IMR-90 (cell line): ENCODE measurements at places on chromosomes 16 and 17. TPM values are rescaled to one million over a fixed set of nuclear protein-coding genes. Genes with fewer than 3 reads are reported as not detected.

DNA sequence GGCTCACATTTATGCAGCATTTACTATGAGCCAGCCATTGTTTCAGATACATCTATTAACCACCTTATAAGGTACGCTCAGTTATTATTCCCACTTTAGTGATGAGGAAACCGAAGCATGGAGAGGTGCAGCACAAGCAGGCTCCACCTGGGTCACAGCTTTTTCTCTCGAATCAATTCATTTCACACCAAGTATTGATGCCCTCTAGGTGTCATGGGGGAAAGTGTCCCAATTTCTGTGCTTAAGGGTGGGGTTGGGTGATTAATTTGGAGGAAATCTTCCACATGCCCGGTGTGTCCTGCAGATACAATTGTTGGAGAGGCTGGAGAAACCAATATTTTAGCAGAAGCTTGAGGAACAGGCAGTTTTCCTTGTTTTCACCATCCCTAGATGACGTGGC, 62.7 kb upstream of the DNAJA2 start:
- DNase-seq: no peak

SMTNL2 gene
- not detected in 2 replicates for polyA plus RNA-seq

MT1H gene
- polyA plus RNA-seq: not detected in 2 replicates

GRCh38 chr17:79147746-79148506, 73.3 kb downstream of the ENGASE start:
- DNase-seq: no peak

- DNase-seq: no peak
Observed at GRCh38 chr16:17321824-17322223, 148.9 kb downstream of the XYLT1 start.

GRCh38 chr17:37824534-37825485, 80.0 kb upstream of the HNF1B start:
- peak; percentile 90 for DNase-seq

- DNase-seq: no peak
Observed at GRCh38 chr16:85865-86264, 7.8 kb downstream of the MPG start.

DNA sequence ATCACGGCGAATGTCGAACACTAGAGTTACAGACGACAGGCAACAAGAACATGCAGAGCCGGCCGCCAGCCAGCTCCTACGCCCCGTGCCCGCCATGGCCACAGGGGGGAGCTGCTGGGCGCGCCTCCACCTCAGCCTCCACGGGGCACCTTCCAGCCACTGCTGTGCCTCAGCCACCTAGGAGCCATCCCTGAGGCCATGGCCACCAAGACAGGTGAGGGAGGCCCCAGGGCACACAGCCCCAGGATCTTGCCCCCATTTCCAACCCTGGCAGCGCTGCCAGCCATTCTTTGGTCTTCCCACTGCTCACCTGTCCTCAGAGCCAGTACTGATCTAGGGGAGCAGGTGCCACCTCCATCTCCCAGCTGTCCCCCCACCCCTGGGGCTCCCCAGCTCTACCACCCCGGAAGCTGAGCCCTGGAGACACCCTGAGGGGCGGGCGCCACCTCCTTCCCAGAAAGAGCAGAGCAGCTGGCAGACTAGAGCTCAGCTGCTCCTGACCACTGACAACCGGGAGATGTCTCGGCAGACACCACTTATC, 11.8 kb downstream of the GNPTG start:
- peak; percentile 12 for DNase-seq

DNA sequence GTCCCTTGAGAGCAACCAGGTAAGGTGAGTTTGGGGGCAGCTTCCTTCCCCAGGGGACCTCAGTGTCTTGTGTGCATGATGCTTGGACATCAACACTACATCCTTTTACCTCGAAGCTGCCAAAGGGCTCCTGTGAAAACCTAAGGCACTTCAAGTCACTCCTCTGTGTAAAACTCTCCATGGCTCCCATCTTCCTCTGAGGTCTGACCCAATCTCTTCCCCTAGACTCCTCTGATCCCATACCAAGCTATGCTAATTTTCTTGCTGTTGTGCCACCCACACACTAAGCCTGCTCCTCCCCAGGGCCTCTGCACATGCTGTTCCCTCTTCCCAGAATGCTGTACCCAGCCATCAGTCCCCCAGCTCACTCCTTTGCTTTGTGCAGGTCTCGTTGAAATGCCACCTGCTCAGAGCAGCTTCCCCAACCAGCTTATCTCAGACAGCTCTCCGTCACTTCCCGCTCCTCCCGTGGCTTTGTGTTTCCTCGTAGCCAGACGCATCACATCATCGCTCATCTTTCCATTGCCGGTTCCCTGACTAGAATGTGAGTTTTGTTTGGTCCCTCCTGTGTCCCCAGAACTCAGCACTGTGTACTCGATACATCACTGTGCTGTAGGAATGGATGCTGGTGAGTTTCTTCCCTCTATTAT, 78.4 kb downstream of the CNGB1 start:
- no peak for DNase-seq

DNA sequence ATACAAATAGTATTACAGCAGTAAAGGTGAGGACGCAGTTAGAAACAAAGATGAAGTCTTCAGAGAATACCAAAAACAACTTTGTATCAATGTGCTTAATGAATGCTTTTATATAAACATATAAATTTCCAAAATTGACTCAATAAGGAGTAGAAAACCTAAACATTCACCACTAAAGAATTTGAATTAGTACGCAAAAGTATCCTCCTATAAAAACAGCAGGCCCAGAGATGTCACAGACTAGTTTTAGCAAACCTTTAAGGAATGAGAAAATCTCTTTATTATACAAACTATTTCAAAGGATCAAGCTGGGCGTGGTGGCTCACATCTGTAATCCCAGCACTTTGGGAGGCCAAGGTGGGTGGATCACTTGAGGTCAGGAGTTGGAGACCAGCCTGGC, 86.2 kb downstream of the OR1D5 start:
- DNase-seq: peak; percentile 64

TBC1D26 gene
- 0.02 and 0.04 TPM in 2 replicates for polyA plus RNA-seq

- no peak for DNase-seq
Observed at GRCh38 chr16:83532634-83533033, 275.1 kb upstream of the HSBP1 start.

DNA sequence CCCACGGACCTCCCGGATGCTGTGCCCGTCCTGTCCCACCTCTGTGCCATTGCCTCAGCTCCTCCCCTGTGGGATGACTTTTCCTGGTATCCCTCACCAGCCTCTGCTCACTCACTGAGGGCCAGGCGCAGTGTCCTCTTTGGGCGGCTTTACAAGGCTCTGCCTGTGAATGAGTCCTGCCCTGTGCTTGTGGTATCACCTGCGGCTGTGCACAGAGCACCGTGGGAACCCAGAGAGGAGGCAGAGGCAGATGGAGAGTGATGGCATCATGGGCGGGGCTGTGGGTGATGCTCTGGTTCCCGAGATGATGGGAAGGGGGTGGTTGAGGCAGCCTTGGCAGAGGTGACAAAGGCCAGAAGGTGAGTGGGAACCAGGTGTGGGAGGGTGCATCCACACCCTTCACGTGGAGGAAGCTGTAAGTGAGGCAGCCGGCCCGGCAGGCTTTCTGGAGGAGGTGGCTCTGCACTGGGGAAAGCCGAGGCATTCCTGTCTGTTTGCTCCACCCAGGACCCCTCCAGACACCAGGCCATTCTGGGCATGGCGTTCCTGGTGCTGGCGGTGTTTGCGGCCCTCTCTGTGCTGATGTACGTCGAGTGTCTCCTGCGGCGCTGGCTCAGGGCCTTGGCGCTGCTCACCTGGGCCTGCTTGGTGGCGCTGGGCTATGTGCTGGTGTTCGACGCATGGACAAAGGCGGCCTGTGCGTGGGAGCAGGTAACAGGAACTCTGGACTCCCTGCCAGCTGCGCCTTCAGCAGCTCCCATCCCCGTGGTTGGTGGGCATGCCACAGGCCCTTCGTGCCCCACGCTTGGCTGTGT, 23.8 kb downstream of the ADCY7 start:
- DNase-seq: no peak

GRCh38 chr17:15263680-15264079, 1.4 kb downstream of the PMP22 start:
- no peak for DNase-seq

CACNG1 gene
- not detected in 2 replicates for polyA plus RNA-seq

GRCh38 chr17:64657610-64658125, 4.4 kb downstream of the SMURF2 start:
- no peak for DNase-seq
